Stimulated activated CD4-positive, alpha-beta T cell treated with anti-CD3 and anti-CD28 coated beads, Interleukin-1b, Interleukin-23, amount 100 ng/mL, for 4 hours (primary cell): ENCODE measurements at places on chromosomes 2 and 18.

- DNase-seq = no peak
These were observed 110.7 kb downstream of the SH3RF3 start for GRCh38 chr2:109239720-109240119.

GRCh38 chr2:140835079-140835478 lies 1295.7 kb downstream of the LRP1B start:
- no peak for DNase-seq

DNA sequence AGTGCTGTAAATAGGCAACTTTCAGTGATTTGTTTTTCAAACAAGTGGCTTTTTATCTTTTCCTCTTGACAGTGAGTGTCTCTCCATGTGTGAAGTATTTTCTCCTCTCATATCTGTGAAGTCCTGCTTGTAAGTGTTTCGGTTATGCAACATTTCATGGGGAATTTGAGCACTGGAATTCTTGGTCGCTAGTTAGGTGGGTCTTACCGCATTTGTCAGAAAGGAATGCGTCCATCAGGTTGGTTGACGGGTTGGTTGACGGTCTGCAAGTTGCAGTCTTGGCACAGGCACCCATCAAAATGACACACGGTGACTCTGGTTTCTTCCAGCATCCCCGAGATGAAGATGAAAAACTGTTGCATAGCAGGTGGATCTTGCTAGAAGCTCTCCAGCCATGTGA lies 109.8 kb downstream of the AGAP1 start:
- DNase-seq = no peak

- no peak for DNase-seq
These were observed 75.8 kb downstream of the SPHKAP start for GRCh38 chr2:228105526-228106250.
